ENCODE measurements at places on chromosomes 2 and 18.

DNA sequence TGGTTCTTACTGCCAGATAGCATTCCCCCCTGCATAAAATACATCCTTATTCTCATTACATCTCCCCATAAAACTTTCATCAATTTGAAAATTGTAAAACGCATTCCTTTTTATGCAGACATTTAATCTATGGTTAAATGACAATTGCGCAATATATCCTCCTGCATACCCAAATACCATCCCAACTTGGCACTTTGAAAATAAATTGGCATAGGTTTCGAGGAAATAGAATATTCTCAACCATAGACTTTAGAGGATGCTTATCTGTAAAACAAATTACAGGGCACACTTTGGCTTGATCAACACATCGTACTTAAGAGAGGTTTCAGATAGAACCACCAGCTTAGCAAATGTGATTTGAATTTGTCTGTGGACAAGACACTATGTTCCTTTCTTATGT is 31.0 kb upstream of the CAVIN2 start:
- no peak for DNase-seq

GRCh38 chr2:30374380-30374779 is 72.7 kb upstream of the LCLAT1 start:
- DNase-seq = no peak

DNA sequence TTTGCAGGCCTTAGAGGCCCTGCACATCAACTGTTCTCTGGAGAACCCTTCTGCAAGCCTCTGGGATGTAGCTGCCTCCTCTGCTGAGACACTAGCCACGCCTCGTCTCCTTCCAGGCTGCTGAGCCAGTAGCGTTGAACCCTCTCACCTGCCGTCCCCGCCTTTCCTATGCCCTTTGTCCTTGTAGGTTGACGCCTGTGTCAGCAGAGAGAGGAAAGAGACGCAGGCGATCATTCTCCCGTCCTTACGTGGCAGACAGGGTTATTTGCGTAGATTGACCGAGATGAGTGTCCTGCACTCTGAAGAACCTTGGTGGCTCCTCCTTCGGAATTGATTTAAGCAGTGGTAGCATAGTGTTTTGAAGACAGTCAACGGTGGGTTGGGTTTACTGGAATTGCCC is 27.8 kb downstream of the ID2 start:
- no peak for DNase-seq

GRCh38 chr2:65175894-65176530 is 46.1 kb upstream of the RAB1A start:
- DNase-seq = no peak

DNA sequence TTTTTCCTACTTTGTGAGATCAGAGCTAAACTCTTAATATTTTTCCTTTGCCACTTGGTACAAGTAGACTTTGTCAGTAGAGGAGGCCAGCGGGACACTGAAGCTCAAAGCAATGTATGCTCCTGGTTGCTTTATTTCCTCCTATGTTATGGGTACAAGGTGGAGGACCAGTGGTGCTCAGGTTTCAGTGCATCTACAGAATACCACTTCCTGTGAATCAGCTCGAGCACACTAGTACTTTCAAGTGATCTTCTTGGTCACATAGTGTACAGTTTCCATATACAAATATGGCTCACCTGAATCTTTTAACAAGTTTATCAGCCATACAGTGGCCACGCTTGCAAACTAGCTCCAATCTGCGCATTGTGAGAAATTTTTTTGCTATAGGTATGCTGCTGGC is 1674.8 kb upstream of the TMEFF2 start:
- DNase-seq = no peak

GRCh38 chr2:184141866-184142265 is 456.5 kb upstream of the ZNF804A start:
- DNase-seq = no peak

DNA sequence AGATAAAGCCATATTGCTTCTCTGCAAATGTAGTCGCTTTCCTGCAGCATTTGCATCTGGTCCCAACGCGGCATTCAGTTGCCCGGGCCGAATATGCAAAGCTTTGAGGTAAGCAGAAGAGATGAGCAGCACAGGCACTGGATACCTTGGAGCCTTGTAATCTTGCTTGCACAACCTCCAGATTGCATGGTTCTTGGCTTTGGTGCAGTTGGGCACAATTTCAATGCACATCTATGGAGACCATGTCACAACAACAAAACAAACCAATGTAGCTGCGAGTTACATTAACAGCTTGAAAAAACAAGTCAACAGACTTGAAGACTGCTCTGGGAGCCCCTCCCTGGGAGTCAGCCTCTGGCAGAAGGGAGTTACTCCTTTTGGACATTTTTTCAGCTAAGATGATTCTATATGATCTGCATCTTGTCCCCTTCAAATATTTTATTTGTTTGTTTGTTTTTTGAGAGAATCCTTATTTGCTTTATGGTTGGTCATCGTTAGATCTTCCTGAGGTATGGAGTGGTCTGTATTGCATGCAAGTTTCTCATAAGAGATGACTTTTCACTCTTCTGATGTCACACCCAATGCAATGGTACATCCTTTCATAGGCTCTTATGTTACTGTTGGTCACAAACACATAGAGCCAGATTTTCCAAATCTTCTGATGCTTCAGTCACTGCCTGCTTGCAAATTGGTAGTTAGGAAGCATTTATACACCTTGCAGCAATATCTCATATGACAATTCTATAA is 113.5 kb downstream of the EFEMP1 start:
- DNase-seq = no peak

All from activated T-cell treated with anti-CD3 and anti-CD28 coated beads for 24 hours (primary cell).